ENCODE measurements at places on chromosomes 6 and 20. TPM values are rescaled to one million over a fixed set of nuclear protein-coding genes. Genes with fewer than 3 reads are reported as not detected.
A peak's percentile ranks its signal among the peaks of the same experiment; 100 is the strongest.

DNA sequence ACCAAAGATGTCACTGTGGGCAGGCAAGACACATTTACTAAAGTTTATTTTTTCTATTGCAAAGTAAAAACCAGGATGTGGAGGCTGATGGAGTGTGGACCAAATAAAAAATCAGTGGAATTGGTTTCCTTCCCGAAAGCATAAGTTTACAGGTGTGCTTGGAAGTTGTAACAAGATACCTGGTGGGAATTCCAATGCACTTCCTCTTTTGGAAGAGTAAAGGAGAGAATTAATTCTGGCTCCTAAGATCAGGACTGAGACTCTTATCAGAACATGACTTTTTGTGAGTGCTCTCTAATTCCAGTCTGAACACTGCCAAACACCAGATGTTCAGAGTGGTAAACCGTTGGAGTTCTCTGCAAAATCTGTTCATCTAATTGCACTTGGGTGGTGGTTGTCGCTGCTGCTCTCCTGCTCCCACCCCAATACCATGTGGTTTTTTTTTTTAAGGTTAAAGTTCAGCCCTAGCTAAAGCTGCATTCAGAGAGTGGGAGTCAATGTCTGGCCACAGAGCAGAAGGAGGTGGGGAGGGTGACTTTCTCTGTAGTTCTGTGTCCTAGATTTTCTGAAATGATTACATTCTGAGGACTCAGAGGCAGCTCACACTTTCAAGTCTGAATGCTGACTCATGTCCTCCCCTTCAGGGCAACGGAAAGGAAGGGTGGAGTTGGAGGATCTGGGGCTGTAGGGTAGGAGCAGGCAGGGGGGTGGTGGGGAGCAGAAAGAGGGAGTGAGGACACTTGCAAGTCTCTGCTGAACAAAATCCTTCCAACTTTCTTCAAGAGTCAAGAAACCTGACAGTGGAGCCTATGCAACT is 275.8 kb upstream of the PRDM1 start:
- DNase-seq = no peak

DNA sequence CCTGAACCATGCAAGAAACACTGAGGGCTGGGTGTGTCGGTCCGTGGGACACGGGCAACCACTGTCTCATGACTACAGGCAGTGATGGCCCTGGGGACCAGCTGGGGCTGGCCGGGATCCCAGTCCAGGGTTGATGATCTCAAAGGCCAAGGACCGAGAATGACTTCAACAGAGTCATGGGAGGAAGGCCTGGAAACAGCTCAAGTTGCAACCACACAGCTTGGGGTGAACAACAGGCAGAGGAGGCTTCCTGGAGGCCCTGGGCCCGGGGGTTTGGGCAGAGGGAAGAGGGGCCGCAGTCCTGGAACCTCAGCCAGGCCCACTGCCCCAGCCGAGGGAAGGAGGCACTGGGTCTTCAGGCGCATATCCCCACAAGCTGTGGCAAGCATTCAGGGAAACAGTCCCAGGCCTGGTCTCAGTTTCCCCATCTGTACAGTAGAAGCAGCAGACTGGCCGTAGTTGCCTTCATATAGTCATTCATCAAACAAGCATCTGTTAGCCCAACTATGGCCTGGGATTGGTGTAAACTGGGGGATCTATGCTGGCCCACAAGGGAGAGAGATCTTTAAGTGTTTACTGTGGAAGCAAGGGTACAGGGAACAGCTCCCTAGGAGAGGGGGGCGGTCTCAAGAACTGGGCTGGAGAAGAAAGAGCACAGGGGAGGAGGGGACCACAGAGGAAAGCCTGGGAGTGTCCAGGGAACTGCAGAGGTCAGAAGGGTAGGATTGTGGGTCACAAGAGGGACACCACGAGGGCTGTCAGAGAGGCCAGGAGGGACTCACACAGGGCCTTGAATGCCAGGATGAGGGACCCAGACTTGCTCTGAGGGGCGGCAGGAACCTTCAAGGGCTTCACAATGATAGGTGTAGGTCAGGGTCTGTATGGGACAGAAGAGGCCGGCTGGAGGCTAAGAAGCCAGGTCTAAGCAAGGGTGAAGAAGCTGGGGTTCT is 2.1 kb downstream of the MYL9 start:
- peak; percentile 41 for DNase-seq

DNA sequence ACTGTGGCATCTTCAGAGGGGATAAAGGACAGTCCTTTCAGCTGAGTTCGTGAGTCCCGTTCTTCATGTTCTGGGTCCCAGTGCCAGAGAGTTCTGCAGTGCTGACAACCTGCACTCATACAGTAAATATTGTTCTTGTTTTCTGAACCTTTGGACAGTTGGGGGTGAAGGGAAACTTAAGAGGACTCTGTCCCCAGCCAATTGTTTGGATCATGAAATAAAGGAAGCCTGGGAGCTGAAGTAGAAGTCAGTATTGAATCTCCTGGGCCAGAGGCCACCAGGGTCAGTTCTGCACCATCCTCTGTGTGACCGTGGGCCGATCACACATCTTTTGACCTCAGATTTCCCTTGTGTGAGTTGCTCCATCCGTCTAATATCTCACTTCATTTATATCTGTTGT is 3.2 kb downstream of the SLC2A12 start:
- no peak for DNase-seq

DNA sequence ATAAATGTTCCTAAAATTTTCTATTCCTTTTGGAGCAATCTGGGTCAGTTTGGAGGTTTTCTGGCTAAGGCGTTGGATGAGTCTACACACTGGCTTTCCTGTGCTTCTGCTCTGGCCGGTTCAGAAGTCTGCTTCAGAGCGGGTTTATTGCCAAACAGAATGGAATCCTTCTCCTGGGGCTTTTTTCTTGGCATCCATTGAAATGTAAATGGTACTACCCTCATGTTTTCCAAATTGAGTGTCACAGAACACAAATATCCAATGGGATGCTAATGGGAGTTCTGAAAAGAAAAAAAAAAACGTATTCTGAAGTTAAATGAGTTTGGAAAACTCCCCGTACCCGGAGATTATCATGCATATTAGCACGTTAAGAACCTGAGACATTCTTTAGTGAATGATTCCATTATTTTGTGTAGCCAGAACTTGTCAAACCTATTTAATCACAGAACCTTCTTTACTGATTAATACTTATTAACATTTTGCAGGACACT is 930.3 kb downstream of the QKI start:
- DNase-seq = no peak

- no peak for DNase-seq
Measured at GRCh38 chr6:27260369-27260768, 12.9 kb downstream of the PRSS16 start.

DNA sequence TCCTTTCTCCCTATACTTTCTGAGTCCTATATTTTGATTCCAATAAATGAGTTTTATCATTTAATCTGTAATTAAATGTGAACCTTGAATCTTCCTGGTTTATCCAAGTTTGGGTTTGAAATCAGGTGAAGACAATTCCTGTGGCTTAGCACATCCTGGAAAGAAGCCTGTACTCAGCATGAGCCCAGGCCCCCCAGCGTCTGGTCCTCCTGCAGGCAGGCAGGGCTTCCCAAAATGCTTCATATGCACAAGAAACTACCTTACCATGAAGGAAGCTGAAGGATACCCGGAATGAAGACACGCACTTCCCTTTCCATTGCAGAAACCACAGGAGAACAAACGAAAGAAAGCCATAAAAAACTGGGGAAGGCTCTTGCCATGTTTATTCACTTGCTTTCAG is 157.4 kb upstream of the PDE10A start:
- no peak for DNase-seq

DNA sequence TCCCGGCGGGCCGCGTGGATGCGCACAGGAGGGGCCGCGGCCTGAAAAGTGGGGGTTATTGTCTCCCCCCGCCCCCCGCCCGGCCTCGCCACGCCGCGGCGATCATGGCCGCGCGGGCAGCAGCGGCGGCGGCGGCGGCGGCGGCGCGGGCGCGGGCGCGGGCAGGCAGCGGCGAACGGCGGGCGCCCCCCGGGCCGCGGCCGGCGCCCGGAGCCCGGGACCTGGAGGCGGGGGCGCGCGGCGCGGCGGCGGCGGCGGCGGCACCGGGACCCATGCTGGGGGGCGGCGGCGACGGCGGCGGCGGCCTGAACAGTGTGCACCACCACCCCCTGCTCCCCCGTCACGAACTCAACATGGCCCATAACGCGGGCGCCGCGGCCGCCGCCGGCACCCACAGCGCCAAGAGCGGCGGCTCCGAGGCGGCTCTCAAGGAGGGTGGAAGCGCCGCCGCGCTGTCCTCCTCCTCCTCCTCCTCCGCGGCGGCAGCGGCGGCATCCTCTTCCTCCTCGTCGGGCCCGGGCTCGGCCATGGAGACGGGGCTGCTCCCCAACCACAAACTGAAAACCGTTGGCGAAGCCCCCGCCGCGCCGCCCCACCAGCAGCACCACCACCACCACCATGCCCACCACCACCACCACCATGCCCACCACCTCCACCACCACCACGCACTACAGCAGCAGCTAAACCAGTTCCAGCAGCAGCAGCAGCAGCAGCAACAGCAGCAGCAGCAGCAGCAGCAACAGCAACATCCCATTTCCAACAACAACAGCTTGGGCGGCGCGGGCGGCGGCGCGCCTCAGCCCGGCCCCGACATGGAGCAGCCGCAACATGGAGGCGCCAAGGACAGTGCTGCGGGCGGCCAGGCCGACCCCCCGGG is 637 bp downstream of the ARID1B start:
- no peak for DNase-seq

The SRMS gene
- total RNA-seq = not detected

GRCh38 chr6:156794546-156795354 is 17.6 kb downstream of the ARID1B start:
- no peak for DNase-seq
